Hippocampal formation (tissue), 2 donors: ENCODE measurements at places on chromosomes 13 and 19.

- peak; percentile 45 for DNase-seq
These were observed 302.7 kb downstream of the DNAJC15 start for GRCh38 chr13:43326100-43326499.

DNA sequence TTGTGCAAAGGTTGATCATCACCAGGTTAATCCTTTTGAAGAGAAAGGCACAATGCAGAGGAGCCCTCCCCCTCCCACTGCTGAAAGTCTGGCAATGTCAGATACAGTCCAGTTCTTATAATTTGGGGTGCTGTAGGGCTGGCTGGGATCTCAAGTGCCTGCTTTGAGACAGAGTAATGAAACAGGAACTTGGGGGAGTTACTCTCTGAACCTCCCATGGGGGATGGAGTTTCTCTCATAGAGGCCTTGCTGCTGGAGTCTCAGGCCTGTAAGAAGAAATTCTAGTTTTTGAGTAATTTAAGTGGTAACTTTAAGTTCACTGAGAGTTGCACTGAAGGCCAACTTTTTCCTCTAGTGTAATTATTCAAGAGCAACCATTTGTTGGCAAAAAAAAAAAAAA is 410.5 kb downstream of the KCNRG start:
- no peak for DNase-seq

- no peak for DNase-seq
These were observed 5.8 kb downstream of the ARHGAP35 start for GRCh38 chr19:46866407-46867136.

GRCh38 chr19:28687296-28687695 is 525.7 kb downstream of the UQCRFS1 start:
- DNase-seq = no peak

- no peak for DNase-seq
These were observed 997.6 kb upstream of the ATXN8OS start for GRCh38 chr13:69109891-69110525.

DNA sequence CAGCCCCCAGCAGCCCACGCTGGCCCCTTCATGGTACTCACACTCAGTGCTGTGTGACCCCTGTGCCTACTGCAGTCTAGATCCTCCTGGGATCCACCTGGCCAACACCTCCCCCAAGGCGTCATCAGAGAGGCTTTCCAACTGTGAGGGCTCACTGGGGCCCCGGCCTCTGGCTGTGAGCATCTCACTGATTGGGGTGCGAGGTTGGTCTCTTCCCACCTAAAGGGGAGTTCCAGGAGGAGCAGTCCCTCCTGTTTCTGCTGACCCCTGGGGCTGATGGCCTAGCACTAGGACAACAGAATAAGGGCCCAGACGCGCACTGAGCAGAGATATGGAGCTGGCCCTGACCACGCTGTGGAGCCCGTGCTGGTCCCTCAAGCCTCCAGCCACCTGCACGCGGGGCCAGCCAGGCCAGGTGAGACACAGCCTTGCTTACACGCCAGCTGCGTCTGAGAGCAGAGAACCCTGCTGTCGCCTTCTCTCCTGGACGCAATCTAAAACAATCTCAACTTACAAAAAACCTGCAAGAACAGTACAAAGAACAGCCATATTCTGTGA is 32.2 kb downstream of the ELL start:
- DNase-seq = no peak
